ENCODE measurements at places on chromosomes 6 and 20.

GRCh38 chr6:73152966-73153757 is 72.1 kb downstream of the KHDC1L start:
- DNase-seq: no peak

GRCh38 chr6:66418906-66419305 is 711.9 kb upstream of the EYS start:
- DNase-seq: no peak

DNA sequence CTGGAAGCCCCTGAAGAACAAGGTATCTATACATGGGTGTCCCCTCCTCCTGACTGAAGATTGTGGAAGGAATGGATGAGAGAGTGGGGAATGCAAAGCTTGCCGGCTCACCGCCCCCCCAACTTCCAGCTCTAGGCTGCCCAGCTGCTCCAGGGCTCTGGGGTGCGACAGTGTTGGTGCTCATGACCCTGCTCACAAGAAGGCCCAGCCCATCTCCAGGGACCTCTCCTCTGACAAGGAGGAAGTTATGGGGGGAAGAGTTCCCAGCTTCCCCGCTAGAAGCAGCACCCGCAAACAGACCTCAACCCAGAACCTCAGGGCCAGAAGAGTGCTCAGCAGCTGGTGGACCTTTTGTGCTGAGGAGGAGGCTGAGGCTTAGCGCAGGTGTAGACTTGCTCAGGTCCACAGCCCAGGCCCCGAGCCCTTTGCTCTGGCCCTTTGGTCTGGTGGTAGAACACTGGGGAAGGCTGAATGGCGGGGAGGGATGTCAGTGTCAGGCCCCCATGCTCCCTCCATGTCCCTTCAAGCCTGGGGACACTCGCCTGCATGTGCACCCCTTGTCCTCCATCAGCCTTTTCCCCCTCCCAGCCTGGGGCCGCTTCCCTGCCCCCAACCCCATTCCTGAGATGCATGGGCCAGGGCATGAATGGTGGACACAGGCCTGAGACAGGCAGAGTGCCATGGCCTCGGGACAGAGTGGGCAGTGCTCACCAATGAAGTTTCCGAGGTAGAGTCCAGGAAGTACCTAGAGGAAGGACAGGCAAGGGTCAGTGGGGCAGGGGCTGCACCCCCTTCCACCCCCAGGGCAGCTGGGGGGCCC is 1.3 kb downstream of the DUSP15 start:
- no peak for DNase-seq

DNA sequence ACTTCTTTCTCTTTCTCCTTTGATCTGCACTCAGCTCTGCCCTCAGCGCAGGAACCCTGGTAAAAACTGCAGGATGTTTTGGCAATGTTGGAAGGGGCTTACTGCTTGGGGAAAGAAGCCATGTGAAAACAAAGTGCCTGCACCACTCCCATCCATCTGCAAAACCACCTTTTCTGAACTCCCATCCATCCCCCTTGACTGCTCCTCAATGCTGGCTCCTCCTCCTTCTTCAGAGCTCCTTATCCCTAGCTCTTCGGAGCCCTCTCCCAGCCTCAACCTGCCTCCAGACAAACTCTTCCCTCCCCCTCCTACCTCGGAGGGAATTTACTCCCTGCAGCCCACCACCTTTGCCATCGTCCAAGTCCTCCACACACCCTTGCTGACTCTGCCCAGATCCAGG is 4.2 kb upstream of the ZBTB12 start:
- no peak for DNase-seq

DNA sequence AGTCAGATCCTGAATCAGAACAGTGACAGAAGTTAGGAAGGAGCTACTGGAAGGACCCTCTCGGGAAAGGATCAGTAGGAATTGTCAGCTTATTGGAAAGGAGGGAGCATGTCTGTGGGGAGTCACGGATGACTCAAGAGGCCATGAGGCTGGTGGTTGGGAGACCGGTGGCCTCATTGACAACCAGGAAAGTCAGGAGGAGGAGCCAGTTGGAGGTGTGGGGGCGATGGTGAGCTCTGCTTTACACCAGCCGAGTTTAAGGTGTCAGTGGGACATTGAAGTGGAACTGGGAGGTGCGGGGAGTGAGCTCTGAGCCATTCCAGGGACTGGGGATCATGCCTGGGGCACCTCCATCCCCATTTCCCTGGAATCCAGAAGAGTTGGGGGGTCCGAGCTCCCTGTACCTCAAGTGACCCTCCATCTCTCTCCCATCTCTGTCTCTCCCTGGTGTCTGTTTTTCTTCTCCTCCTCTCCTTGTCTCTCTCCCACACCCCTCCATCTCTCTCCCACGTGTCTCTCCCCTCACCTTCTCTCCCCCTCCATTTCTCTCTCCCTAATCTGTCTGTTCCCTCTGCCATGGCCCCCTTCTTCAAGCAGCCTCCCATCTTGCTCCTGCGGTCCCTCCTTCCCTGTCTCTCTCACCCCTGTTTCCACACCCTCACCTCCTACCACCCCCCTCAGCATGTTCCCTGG is 14.3 kb upstream of the ZBTB9 start:
- no peak for DNase-seq

DNA sequence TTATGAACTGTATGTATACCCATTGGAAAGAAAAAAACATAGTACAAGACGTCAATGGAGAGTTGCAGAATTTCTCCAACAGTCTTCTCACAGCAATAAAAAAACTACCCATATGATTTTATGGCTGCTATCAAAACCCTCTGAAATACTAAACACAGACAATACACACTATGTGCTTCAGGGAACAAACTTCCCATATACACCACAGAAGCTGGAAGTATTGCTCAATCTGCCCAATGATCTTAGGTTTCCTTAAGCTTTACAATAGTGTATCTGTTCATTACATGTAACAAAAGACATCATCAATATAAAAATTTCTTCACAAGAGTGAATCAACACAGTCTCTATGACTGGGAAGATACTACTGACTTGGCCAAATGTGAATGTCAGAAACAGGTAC is 150.5 kb downstream of the TBC1D32 start:
- DNase-seq: no peak

- DNase-seq: no peak
Observed at GRCh38 chr20:458776-459175, 3.6 kb downstream of the TBC1D20 start.

- DNase-seq: no peak
Observed at GRCh38 chr20:52785679-52786078, 186.5 kb upstream of the TSHZ2 start.

- DNase-seq: no peak
Observed at GRCh38 chr6:7681449-7681848, 44.5 kb upstream of the BMP6 start.

DNA sequence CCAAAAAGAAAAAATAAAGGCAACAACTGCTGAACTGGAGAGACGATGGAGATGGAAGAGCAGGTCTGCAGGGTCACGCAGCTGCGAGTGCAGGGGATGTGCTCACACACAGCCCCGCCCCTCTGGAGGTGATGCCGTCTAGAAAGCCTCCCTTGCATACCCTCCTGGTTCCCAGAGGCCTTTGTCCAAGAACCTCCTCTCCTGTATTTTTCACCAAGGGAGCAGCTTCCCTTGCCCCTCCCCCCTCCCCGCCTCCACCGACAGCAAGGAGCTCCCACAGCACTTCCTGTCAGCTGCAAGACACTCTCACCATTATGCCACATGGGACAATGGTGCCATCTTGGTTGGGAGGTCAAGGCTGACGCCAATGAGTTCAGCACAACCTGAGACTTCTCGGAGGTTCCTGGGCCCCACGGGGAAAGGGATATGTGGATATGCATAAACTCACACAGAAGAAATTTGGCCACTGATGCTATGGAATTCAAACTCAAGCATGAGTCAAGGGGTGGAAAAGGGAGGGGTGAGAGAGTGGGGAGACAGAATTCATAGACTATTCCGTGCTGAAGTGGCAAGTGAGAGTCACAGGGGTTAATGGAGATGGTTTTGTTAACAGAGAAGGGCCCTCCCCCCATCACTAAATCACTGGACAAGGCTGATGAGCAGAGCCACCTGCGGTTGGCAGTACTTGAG is 132.9 kb downstream of the SCML4 start:
- no peak for DNase-seq

DNA sequence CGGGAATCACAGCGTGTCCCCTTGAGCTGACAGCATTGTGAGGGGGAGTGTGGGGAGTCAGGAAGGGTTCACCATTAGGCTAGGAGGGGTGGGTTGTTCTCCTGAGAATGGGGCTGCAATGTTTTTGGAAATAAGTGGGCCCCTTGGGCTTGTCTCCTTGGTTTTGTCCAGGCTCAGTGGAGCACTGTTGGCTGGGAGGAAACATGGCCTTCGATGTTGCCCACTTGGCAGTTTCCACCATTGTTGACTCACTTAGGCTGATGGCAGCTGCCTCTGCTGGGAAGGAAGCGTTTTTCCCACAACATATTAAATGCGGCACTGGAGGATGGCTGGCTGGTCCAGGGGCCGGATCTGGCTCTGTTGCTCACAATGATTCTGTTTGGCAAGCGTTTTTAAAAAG is 512.1 kb downstream of the QKI start:
- DNase-seq: no peak

DNA sequence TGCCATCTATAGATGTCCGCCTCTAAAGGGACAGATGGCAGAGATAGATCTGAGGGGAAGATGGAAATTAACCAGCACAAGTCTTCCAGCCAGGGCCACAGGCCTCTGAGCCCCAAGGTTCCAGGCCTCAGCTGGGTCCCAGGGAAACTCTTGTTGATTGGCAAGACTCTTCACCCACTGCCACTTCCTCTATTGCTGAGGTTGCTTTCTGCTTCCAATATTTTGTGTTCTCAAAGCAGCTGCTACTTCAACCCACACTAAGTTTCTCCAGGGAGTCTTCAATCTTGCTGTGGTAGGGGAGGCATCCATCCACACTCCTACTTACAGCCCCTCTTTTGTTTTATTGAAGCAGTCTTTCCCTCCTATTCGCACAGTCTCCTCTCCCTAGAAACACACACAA is 36.4 kb upstream of the SASH1 start:
- no peak for DNase-seq

- DNase-seq: no peak
Observed at GRCh38 chr20:13953227-13953626, 37.2 kb downstream of the SEL1L2 start.

- DNase-seq: no peak
Observed at GRCh38 chr6:85866370-85866730, 223.7 kb upstream of the SYNCRIP start.

- DNase-seq: no peak
Observed at GRCh38 chr6:43836507-43837240, 66.7 kb downstream of the VEGFA start.

DNA sequence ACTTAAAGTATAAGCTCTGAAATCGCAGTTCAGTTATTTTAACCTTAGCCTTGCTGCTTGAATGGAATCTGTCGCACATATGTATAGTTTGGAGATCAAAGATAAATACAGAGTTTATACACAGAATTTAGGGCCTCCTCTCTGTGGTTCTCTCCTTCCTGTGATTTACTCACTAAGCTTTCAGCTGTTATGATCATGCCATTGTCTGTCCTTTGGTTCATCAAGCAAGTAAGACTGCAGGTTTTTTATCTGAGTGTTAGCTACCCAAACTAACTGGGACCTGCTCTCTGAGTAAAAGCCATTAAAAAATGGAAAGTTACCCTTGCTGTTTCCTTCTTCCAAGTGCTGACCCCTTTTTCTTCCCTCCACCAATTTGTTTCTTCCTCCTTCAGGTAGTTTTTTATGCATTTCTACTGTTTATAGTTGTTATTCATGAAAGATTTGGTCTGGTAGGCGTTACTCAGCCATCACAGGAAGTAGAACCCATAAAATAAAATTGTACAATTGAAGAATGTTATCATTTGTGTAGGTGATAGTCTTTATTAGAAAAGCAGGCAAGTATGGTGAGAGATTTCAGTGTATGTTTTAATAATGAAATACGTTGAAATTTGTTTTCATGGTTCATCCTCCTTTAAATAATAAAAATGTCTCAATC is 33.7 kb upstream of the SUMO4 start:
- no peak for DNase-seq

- DNase-seq: no peak
Observed at GRCh38 chr6:15462717-15463525, 199.9 kb downstream of the DTNBP1 start.

GRCh38 chr6:4656106-4656505 is 120.1 kb upstream of the CDYL start:
- DNase-seq: no peak

- no peak for DNase-seq
Observed at GRCh38 chr6:152598421-152598820, 38.7 kb downstream of the SYNE1 start.

- DNase-seq: no peak
Observed at GRCh38 chr6:139641376-139641775, 266.9 kb upstream of the CITED2 start.

DNA sequence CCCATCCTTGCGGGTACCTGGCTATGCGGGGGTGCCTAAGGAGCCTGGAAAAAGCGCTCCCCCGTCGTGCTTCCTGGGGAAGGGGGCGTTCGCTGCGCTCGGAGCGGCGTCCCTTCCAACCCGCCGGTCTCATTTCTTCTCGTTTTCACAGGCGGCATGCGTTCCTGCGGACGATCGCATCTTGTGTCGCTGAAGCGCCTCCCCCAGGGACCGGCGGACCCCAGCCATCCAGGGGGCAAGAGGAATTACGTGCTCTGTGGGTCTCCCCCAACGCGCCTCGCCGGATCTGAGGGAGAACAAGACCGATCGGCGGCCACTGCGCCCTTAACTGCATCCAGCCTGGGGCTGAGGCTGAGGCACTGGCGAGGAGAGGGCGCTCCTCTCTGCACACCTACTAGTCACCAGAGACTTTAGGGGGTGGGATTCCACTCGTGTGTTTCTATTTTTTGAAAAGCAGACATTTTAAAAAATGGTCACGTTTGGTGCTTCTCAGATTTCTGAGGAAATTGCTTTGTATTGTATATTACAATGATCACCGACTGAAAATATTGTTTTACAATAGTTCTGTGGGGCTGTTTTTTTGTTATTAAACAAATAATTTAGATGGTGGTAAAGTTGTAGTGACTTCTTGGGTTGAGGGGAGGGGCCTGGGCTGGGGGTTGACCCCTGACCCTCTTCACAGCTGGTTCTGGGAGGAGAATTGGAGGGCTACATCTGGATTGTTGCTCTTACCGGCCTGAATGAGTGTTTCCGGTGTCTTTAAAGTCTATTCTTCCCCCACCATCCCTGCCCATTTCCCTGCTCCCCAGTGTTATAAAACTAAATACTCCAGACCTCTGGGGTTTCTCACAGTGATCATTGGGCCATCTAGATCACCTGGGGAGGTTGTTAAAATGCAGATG is 1.1 kb downstream of the ID1 start:
- no peak for DNase-seq

GRCh38 chr20:61736751-61737310 is 328.9 kb downstream of the TAF4 start:
- DNase-seq: no peak

DNA sequence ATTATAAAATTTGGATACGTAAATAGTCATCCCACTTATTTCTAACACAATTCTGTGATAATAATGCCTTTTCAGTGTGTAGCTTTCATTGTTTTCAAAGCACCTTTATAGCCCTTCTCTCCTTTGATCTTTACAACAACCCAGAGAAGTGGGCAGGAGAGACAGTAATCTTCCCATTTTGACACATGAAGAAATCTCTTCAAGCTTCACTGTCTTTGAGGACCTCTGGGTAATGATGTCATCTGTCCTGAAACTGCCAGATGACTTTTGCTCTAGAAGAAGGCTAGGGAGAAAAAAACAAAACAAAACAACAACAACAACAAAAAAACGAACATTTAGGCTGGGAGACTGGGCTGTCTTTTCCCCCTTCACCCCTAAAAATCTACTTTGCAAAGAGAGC is 203.0 kb downstream of the KCNQ5 start:
- no peak for DNase-seq
